ENCODE measurements at places on chromosomes 4 and X.

DNA sequence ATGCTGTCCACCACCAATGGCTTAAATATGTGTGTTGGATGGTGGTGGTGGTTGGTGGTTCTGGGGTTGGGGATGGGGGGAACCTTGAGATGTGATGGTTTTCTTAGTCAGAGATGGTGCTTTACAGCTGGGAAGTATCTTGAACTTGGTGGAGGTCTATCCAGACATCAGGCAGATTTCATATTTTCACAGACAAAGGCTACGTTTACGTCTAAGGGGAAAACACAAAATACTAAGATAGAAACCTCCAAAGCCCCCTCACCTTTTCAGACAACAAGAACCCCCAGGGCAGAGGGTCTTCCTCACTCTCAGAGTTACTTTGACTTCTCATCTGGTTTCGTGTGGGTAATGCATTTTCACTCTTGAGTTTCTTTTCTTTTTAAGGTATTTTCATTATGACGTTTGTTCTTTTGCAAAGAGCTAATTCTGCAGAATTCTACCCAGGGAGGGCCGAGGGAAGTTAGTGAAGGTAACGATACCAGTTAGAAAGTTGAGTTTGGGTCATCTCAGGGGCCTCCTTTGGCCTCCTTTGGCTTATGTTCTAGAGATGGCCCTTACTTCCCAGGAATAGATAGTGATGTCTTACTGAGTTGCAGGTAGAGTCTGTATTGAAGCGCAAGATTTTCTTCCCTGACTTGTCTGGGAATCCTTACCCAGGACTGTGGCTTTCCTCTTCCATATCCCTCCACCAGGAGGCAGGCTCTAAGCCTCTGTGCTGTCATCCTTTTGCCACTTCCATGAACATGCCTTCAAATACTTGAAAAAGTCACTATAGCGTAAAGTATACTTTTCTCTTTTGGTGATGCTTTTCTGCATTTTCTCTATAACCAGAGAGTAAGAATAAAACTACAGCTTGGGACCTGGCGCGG lies 31.9 kb downstream of the RHOH start:
- DNase-seq: no peak

GRCh38 chr4:11608992-11609391 lies 180.3 kb upstream of the HS3ST1 start:
- no peak for DNase-seq

- no peak for DNase-seq
Observed at GRCh38 chr4:177555007-177555574, 112.9 kb upstream of the AGA start.

DNA sequence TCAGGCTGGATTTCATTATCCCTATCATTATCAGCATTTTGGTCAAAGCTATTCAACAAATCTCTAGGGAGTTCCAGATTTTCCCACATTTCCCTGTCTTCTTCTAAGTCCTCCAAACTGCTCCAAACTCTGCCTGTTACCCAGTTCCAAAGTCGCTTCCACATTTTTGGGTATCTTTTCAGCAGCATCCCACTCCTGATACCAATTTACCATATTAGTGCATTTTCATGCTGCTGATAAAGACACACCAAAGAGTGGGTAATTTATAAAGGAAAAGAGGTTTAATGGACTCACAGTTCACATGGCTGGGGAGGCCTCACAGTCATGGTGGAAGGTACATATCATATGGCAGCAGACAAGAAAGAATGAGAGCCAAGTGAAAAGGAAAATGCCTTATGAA lies 132.8 kb upstream of the SLC7A11 start:
- DNase-seq: no peak

- DNase-seq: no peak
Observed at GRCh38 chr4:103673983-103674382, 45.8 kb downstream of the TACR3 start.

DNA sequence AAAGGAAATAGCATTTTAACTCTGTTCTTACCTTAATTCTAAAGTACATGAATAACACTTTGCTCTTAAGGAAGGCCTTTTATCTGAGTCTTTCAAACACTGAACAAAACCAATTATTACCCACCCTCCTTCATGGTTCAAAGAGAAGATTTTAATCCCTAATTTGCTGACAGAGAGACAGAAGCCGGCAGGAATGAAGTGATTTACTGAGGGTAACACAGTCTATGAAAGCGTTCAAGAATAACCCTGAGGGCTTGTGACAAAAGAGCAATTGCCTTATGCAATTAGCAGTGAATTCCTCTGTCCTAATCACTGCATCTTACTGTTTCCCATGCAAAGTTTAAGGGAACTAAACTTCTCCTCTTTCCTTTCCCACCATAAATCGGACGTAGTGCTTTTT lies 144.1 kb downstream of the PACRGL start:
- DNase-seq: no peak

Measured in stimulated activated CD8-positive, alpha-beta memory T cell treated with anti-CD3 and anti-CD28 coated beads, Interleukin-4, amount 100 ng/mL, for 1 hour (primary cell).